ENCODE measurements at places on chromosomes 6 and 20. TPM values are rescaled to one million over a fixed set of nuclear protein-coding genes. Genes with fewer than 3 reads are reported as not detected.
A peak's percentile ranks its signal among the peaks of the same experiment; 100 is the strongest.

DNA sequence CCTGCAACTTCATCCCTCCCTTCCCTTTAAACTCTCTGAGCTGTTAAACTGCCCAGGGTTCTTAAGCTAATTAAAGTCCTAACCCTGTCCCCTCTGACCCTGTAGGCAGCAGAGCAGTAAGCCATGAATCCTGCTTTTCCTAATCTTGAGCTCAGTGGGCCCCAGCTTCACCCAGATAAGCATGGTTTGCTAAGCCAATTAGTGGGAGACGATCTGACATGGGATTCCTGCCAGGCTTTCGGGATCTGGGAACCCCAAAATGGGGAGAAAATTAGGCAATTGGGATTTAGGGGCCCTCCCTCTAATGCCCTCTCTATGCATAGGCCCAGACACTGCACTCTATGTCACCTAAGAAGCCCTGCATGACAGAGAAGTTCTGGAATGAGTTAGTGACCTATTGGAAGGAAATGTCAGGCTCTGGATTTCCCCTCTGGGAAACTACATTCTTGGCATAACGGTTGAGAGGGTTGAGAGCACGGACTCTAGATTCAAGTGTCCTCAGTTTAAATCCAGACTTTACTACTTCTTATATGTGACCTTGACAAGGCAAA lies 4.6 kb downstream of the XKR7 start:
- no peak for DNase-seq

- DNase-seq, result no peak
These were observed 206.8 kb upstream of the QKI start for GRCh38 chr6:163207431-163208383.

DNA sequence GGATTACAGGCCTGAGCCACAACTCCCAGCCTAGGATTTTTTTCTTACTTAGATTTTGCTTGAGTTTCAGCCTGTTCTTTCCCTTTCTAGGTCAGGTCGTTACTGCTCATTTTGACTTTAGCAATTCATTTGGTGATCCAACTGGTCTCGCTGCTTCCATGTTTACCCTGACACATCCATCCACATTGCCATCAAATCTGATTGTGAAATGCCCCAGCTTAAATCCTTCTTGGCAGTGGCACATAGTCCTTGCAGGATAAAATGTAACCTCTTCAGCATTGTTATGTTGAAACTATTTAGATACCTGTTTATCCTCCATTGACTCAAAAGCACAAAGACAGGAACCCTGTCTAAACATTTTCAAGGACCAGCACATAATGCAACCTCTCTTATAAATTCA lies 77.2 kb downstream of the DNAH8 start:
- no peak for DNase-seq

Gene DCBLD1
- polyA plus RNA-seq, result 9.7 TPM

Gene SPATA2
- 5.9 TPM for polyA plus RNA-seq

DNA sequence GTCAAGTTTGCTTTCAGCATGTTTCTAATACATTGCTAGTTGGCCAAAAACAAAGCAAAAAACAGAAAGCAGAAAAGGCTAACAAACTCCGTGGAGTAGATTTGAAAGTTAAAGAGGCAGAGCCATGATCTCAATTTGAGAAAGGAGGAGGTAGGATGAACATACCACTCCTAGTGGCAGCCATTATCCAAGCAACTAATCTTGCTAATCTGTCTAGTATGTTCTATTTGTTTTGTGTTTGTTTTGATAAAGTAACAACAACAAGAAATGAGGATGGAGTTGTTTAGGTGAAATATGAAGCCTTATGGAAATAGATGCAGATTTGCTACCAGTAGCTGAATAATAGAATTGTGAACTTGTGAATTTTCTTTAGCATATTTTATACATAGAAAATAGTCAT lies 295.5 kb upstream of the PRDM1 start:
- DNase-seq, result no peak

Gene PGC
- not detected for polyA plus RNA-seq

DNA sequence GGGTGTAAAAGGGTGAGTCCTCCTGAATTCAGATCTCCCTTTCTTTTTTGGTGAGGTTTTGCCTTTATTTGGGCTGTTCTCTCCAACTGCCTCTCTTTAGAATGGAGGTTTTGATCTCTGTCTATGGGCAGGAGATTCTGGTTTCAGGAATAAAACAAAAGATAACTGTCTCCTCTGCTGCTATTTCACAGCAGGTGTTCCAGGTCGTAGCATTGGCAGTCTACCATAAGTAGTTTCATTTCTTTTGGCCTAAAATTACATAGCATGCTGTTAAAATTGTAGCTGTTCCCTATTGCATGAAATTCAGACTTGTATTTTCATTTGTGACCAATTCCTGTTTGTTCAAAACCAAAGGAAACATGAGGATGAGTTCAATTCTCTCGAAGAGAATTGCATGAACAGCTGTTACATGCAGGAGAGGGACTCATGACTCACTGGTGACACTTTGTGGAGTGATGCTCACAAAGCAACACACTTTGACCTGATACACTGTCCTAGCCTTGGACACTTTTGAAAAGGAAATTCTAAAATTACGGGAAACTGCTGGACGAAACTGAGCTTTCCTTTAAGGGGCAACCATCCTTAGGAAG lies 76.8 kb upstream of the SIRPG start:
- no peak for DNase-seq

Gene TBX18
- 22.8 TPM for polyA plus RNA-seq

DNA sequence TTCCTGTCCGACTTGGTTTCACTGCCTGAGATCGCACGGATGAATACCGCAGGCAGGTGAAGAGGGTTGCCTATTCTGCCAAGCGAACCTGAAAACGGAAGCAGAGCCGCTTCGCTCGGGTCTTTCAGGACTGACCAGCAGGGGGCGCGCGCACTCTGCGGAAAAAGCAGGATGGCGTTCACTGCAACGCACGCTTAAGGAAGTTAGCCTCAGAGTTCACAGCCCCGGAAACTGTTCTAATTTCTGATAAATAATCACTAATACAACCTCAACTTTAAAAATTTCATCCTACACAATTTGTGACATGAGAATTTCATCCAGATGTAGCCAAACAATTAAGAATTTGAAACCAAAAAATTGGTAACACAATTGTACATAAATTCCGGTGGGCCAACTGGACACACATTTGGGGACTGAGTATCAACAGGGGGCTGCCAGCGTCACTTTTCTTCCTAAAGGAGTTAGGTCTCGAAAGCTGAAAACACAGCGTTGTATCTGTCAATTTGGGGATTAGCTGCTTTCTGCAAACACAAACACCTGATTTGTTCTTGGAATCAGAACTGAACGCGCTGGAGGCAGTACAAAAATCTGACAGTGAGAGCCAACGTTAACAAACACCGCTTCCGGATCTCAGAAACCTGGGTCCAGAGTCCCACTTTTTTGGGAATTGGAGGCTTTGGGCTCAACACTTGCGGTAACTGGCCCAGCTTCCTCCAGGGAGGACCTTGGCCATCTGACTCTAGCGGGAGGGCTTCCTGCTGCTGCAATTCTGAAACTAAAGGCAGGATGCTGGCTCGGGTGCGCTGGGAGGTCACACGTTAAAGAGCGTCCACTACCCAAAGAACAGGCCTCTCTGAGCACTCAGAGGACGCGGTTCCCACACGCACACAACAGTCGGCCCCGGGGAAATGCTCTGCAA lies 8.8 kb downstream of the PXDC1 start:
- DNase-seq, result peak; percentile 90

- no peak for DNase-seq
These were observed 16.5 kb downstream of the GFRA4 start for GRCh38 chr20:3646651-3647050.

DNA sequence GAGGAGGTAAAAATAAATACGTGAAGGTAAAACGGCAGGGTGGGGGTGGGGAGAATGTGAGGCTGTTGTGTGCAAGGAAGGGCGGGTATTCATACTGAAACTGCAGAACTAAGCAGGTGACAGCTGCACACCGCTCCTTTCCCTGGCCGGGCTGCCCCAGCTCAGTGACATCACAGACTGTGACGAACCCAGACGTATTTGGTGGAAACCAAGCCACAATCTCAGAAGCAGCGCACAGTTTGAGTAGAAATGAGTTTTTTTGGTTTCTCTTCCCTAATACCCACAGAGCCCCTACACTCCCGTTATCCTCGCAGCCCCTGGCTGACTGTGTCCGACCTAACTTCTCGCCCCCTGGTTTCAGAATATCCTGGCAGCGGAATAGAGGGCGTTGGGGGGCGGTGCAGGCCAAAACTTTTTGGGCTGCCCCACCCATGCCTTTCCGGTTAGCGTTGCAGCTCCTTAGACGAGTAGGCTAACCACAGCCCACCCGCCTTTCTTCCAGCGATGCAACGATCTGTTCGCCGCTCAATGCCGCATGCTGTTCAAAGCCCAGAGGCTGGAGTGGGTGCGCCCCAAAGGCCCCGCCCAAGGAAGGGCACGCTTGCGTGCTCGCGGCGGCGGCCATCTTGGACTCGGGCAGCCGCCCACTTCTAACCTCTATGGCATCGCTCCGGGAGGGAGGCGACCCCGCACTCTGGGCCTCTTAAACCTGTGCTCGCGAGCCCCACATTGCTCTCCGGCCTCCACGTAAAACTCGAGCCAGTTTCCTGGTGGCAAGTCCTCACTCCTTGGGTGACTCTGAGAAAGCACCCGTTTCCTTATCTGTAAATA lies 9.1 kb downstream of the BAK1 start:
- peak; percentile 79 for DNase-seq

DNA sequence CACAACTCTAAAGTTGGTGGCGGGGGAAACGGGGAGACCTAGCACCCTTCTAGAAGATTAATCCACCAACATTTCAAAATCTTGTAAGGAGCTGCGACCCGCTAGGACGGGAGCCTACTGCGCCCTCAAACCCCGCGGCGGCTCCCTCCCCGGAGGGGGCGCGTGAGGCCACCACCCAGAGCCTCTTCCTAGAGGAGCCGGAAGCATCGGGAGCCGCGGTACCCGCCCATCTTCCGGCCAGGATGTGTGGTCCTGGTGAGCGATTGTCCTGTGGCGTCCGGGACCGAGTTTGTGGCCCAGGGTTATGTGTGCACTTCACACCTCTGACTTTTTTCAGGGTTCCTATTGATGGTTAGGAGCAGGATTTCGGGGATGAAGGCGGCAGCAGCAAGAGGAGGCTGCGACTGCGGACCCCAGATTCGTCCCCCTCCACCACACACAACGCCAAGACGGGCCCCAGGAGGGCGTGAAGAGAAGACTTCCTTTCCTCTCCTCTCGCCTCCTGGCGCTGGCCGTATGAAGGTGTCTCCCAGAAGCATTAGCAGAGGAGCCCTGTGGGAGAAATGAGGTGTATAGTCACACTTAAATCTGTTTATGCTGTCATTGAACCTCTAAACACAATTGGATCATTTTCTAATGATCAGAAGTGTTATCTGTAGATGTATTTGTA lies 10.7 kb downstream of the ZNF165 start:
- no peak for DNase-seq

GRCh38 chr6:113731541-113731940 lies 125.6 kb upstream of the MARCKS start:
- no peak for DNase-seq
